Mesenchymal stem cell (in vitro differentiated cells and primary cell): ENCODE measurements at places on chromosomes 4 and X.

DNA sequence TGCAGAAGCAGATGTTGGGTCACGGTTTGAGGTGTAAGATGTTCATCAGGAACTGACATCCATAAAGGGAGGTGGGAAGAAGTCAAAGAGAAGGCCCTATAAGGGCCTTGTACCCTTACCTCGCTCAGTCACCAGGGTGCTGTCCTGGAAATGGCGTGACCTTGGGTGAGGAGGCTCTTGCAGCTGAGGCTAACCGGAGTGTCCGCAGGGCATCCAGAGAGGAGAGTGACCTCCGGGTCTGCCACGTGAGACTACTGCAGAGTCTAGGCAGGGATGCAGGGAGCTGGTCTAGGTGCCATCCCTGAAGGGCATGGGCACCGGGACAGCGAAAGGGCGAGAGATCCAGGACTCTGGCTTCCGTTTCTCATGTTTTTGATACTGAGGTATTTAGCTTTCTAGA lies 28.7 kb upstream of the IRAK1 start:
- DNase-seq = no peak

GRCh38 chr4:77629885-77630284 lies 24.3 kb downstream of the CXCL13 start:
- DNase-seq = no peak

- no peak for DNase-seq
These were observed 105.2 kb upstream of the FGF16 start for GRCh38 chrX:77342004-77342403.

DNA sequence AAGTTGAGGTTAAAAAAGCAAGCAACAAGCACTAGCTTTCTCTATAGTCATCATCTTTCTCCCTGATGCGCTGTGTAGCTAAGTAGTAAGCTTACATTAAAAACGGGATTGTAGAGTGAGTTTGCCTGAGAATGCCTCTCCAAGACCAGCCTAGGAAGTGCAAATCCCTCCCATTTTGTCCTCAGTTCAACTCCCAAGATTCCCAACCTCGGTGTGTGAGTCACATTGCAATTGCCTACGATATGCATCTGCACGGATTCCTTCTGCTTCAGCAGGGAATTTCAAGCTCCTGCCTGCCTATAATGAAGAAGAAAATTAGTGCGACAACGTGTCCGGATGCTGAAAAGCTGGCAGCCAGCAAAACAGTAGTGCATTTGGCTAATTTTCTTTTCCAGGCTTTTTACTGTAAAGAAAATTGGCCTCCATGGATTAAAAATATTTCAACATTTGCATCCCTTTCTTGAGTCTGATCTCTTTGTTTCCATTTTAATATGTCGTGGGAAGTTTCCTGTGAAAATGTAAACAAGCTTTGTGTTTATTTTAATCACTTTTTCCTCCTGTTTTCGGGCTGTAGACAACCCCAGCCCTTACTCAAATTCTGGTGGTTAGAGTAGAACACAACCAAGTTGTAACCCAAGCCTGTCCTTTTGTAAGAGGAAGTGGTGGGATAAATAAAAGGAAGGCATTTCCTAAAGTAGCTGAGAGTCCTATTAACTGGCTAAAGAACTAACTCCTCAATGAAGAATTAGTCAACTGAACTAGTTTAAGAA lies 58.4 kb upstream of the TET2 start:
- peak; percentile 93 for DNase-seq

DNA sequence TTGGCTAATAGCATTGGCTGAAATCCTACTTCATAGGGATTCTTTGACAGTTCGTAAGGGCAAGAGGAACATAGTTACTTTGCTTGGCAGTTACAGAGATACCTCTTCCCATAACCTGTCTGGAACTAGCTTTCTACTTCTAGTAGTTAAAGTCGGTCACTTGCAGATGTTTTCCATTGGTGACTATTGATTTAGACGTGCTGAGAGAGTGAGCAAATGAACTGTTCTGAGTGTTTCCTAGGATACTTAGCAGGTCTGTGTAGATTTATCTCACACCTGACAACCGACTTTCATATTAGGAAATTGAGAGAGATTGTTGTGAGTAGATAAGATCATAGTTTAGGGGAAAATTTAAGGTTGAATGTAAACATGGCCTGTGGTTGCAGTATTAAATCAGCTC lies 116.8 kb downstream of the TSPAN7 start:
- no peak for DNase-seq

DNA sequence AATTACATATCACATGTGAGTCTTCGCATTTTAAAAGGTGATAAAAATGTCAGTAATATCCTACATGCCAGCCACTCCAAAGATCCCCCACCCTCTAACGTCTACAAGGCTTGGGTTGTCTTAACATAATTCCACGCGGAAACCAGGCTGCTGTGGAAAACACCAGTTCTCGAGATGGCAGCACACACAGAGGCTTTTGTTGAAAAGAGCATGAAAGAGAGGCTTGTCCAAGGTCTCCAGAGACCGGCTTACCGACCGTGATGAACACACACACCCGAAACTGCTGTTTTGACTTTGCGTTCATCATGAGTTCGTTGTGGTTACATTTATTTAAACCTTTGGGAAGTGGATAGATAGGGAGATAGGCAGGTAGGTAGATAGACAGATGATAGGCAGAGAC lies 87.9 kb downstream of the CRLF2 start:
- DNase-seq = no peak

- no peak for DNase-seq
These were observed 286.5 kb downstream of the EPHA5 start for GRCh38 chr4:65383589-65384305.

DNA sequence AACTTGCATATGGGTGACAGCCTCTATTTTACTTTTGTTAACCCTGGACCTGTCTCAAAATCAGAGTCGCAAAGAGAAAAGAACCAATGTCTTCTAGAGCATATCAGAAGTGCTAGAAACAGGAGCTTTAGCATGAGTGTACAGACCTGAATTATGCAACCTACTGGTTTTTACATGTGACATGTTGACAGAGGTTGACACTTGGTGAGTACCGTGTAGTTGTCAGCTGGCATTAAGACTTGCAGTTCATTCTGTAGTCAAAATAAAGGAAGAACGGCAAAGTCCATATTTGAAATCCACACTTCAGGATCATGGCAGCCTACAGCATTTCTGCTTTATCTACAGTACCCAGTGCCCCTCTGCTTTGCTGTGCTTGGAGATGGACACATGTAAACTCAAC lies 291.9 kb upstream of the TENM3 start:
- no peak for DNase-seq

DNA sequence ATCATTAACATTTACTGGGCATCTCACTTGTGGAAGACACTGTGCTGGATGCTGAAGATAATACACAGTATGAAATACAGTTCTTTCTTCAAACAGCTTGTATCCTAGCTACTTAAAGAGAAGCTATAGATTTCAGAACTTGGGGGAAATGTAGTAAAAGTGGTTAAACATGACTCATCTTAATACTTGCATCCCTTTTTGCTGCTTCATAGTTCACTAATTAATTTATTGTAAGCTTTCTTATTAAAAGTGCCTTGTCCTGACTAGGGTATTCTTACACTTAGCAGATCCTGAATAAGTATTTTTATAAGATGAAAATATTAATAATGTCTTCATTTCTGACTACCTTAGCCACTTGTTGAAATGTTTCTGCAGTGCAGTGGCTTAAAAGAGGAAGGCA lies 132.8 kb upstream of the STIM2 start:
- DNase-seq = no peak
